ENCODE measurements at places on chromosomes 4 and X.

DNA sequence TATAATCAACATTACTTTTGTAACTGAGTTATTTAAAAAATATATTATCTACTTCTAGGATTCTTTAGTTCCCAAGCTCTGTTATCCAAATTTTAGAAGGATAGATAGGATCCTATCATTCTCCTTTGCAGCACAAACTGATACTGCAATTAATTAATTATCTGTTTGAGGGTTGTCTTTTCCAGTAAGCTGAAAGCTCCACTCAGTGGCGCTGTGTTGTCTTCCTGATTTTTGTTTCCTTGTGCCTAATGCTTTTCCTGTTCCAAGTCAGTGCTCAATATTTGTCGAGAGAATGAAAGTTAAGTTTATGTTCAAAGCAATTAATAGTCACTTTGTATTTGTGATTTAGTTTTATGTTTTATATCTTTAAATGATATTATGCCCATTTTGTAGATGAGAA is 107.4 kb upstream of the ANK2 start:
- no peak for DNase-seq

GRCh38 chr4:152064282-152064681 is 303.5 kb upstream of the GATB start:
- no peak for DNase-seq

DNA sequence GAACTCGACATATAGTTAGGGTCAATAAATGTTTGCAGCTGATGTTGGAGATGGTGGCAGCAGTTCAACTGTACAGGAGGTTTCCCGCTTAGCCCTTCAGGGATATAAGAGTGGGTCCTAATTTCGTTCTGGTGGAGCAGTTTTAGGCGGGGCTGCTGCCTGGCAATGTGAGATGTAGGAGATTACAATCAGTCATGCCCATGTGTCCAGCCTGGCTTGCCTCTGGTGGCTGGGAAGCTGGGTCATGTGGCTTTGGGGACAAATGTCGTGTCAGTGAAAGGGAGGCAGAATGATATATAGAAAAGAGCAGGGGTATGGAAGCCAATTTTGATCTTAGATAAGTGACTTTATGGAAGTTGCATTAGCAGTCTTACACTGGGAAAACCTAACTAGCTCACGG is 129.4 kb downstream of the CLCN4 start:
- no peak for DNase-seq

- DNase-seq = no peak
Observed at GRCh38 chrX:150765782-150766350, 72.7 kb downstream of the MTMR1 start.

DNA sequence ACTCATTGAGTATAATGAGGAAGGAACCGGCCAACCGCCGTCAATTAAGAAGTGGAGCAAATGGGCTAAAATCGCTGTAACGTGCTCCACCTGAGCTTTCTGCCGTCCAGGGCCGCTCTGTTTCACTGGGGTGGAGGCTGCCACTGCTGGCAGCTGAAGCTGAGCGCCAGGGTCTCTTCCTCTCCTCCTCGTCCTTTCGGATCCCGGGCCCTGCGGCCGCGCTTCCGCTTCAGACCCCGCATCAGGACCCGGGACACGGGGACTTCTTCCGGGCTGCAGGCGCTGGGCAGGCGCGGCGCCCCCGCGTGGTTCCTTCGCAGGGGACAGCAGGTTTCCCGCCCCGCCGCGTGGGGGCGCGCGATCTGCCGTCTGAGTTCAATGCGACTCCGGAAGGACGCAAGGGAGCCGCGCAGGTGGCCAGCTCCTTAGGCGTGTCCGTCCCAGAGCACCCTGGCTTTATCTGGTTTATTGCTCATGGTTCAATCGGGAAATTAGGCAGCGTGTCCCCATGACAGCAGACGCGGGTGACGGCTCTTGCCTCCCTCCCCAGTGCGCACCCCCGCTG is 519.8 kb downstream of the TRIML1 start:
- no peak for DNase-seq

- DNase-seq = no peak
Observed at GRCh38 chrX:83529950-83530349, 21.9 kb downstream of the POU3F4 start.

- no peak for DNase-seq
Observed at GRCh38 chr4:113825272-113825671, 63.7 kb upstream of the CAMK2D start.

GRCh38 chr4:146112389-146112788 is 63.1 kb upstream of the LSM6 start:
- DNase-seq = no peak

DNA sequence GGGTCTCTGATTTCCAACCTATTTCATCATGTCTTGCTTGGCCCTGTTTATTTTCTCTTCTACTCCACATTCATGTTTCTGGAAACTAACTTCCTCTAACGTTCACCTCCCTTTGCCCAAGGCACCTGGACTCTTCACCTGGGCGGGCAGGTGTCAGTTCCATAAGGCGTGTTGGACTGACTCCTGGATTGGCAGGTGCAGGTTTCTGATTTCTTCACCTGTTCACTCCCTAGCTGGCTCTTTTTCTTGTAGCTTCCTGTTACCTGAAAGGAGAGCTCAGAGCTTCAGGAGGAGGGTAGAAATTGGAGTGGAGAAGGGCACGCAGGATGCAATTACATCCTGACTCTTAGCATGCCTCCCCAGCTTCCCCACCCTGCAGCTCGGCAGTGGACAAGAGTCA is 350.8 kb upstream of the KLF3 start:
- DNase-seq = no peak

DNA sequence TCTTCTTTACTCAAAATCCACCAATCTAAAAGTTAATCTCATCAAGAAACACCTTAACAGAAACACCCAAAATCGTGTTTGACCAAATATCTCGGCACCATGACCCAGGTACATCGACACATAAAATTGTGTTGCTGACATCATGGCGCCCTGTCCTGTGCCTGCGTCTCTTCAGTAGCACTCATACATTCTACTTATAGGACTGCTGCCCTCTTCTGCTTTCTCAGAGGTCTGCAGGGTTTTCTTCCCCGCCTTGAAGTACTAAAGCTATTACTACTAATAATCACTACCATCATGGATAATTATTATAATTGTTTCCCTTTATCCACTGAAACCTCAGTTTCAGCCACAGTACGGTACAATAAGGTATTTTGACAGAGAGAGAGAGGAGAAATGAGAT is 1403.1 kb upstream of the TENM3 start:
- DNase-seq = no peak

DNA sequence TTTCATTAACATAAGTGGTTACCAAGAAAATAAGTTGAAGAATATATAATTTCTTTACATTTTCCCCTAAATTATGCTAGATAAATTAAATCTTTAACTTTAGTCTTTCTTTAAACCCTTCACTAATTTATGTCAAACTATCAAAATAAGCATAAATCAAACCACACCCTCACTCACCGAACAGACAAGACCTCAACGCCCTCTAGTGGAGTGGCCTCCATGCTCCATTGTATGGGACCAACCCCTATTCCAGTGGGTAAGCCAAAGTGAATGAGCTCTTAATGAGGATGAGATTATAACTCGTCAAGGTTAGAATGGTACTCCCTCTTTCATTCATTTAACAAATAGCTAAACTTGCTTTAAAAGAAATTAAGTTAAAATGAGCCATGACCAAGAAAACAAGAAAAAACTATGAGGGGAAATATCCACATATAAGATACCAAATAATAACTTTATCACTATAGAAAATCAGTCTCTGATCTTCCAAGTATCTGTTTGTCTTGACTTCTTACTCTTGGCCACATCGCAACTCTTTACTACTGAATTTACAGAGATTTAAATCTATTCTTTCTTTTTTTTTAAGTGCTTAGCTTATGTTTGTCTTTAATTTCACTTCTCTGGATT is 15.6 kb upstream of the BBS12 start:
- DNase-seq = no peak

DNA sequence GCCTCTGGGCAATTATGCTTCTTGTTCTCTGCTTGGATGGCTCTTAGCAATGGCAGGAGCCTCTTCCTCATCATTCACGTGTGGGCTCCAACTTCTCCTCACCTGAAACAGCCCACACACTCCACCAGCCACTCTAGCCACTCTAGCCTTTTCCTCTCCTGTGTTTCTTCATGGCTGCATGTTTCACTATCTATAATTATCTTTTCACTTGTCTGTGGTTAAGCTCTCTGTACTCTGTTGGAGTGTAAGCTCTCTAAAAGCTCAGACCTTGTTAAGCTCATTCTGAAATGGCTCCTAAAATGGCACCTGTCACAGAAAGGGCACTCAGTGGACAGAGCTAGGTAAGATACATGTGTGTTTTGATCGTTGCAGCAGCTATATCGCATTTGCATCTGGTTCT is 80.0 kb downstream of the SH3KBP1 start:
- DNase-seq = no peak

- DNase-seq = no peak
Observed at GRCh38 chrX:78075787-78076389, 28.2 kb upstream of the PGK1 start.

All from amygdala (tissue), 56 donors.